ENCODE measurements at places on chromosomes 5 and 9. TPM values are rescaled to one million over a fixed set of nuclear protein-coding genes. Genes with fewer than 3 reads are reported as not detected.

Gene TCOF1
- 67.4 TPM for total RNA-seq

Gene ZNF462
- 3.6 TPM for total RNA-seq

Gene PCDHGB1
- total RNA-seq = 1.9 TPM

Gene PLCXD3
- 0.18 TPM for total RNA-seq

Gene PLPPR1
- total RNA-seq = not detected

Gene PRLR
- 0.15 TPM for total RNA-seq

Gene LHX6
- 3.1 TPM for total RNA-seq

Gene PCDHB4
- total RNA-seq = 0.06 TPM

Gene NRARP
- total RNA-seq = 3.6 TPM

Gene SMIM33
- not detected for total RNA-seq

Gene CDH18
- total RNA-seq = not detected

Gene ADGRV1
- total RNA-seq = 0.50 TPM

Gene RASGEF1C
- 0.10 TPM for total RNA-seq

Gene LIX1
- not detected for total RNA-seq

Gene COL23A1
- total RNA-seq = not detected

Gene ZCCHC9
- total RNA-seq = 31.5 TPM

Gene ANXA2R
- total RNA-seq = 3.0 TPM

Gene PTPN3
- 17.5 TPM for total RNA-seq

Gene PCSK1
- 0.29 TPM for total RNA-seq
